ENCODE measurements at places on chromosomes 11 and 22.
A peak's percentile ranks its signal among the peaks of the same experiment; 100 is the strongest.

GRCh38 chr22:46102752-46103151, 47.6 kb upstream of the PPARA start:
- DNase-seq = no peak

DNA sequence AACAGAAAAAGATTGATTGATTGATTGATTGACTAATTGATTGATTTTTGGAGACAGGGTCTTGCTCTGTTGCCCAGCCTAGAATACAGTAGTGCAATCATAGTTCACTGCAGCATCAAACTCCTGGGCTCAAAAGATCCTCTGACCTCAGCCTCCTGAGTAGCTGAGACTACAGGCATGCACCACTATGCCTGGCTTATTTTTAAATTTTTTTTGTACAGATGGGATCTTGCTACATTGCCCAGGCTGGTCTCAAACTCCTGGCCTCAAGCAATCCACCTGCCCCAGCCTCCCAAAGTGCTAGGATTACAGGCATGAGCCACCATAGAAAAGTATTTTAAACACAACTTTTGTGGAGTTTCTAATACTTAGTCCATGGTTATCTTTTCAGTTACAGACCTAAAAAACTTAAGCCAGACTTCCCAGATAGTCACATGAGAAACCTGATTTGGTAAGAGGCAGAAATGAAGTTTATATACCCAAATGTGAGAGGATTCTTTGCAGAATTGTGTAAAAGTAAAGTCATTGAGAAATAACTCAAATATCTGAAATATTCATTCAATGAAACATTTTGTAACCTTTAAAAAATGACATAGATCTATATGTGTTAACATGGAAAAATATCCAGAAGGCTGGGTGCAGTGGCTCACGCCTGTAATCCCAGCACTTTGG, 186.5 kb downstream of the SWAP70 start:
- no peak for DNase-seq

DNA sequence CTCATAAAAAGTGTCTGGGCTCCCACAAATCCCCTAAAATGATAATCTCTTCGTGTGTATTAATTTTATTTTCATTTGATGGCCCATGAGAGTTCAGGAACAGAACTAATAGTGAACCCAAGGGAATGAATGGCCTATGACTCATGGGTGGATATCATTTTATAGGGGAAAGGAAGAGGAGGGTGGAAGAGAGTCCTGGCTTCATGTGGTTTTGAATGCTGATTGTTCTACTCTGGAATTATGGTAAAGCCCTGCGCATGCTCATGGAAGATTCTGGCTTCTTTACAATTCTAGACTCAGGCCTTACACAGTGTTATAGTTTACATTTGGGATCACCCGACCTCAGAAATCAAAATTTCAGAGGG, 35.2 kb downstream of the MAML2 start:
- no peak for DNase-seq

GRCh38 chr22:19103880-19104821, 18.1 kb downstream of the DGCR2 start:
- DNase-seq = no peak

- DNase-seq = no peak
These were observed 6.3 kb downstream of the DEAF1 start for GRCh38 chr11:688681-689080.

GRCh38 chr11:113332023-113332422, 17.6 kb downstream of the TTC12 start:
- DNase-seq = no peak

DNA sequence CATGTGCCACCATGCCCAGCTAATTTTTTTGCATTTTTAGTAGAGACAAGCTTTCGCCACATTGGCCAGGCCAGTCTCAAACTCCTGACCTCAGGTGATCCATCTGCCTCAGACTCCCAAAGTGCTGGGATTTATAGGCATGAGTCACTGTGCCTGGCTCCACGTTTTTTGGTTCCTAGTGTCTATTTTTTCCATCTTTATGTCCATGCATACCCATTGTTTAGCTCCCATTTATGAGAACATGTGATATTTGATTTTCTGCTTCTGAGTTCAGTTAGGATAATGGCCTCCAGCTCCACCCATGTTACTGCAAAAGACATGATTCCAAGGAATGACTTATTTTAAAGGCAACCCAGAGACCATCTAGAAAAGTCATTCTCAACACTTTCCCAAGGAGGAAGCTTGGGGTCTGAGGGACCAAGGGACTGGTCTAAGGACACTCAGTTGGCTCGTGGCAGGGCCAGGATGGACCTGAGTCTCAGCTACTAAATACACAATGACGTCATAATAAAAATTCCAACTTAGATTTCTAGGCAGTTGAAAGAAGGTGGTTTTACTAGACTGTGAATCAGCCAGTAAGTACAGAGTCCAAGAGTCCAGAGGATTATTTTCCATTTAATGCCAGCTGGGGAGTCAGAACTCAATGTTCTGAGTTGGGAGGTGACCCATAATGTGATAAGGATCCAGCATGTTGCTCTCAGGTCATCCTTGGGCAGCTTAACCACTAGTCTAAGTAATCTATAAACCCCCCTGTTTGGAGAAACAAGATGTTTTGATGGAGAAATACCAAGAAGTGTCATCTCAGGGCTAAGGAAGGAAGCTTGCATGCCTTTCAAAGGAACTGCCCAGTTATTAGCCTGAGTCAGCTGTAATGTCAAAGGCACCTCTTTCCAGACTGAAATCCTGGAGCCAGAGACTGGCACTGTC, 39.4 kb downstream of the ABTB2 start:
- no peak for DNase-seq

DNA sequence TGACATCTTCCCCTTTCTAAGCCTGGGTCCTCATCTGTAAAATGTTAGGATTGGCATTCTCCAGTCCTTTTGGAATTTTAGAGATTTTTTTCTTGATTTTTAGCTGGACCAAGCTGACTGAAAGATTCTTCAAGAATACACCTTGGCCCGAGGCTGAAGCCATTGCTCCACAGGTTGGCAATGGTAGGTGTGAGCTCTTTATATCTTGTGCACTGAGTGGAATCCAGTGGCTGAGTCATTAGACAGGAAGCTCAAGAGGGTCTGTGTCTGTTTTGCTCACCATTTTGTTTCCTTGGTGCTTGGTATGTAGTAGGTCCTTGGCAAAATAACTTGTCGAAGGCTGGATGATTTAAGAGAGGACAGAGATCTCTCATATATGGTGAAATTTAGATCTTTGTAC, 6.2 kb downstream of the EIF3L start:
- no peak for DNase-seq

DNA sequence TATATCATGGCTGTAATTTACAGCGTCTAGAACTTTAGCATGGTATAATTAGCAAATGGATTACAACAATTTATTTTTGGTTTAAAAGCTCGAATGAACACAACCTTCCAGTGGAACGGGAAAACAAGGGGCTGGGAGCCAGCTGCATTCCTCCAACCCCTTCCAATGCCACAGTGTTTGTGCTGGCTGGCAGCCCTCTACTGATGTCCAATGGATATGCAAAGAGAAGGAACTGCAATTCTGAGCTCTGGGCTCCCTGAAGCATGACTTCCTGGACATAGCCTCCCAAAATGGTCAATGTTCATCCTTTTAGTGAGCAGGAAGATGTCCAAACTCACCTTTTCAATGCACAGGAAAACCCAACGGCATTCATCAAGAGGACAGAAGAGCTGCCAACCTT, 288.3 kb downstream of the TENM4 start:
- no peak for DNase-seq

GRCh38 chr11:13378316-13378715, 84.7 kb downstream of the BTBD10 start:
- no peak for DNase-seq

DNA sequence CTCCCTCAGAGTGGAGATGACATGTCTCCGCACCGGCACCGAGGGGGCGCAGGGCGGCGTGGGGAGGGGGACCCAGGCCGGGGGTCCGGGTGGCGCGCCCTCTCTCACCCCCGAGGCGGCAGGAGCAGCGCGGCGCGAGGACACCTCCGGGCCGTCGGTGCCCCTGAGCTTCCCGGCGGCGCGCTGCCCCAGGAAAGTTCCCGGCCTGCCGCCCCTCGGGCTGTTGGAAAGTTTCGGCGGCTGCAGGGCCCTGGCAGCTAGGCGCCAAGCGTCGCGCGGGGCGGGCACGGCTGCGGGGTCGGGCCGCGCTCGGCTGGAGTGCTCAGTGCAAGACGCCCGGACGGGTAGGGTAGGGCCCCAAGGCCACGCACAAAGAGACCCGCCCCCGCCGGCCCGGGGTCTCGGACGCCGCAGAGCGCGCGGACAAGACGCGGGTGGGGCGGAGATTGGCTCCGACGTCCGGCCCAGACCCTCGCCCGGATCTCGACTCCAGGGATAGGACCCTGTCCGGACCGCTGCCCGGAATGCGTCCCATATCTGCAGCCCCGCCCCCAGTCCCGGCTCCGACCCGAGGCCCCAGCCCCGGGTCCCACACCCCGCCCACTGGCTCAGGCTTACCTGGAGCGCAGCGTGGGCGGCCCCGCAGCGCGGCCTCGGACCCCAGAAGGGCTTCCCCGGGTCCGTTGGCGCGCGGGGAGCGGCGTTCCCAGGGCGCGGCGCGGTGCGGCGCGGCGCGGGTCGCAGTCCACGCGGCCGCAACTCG, 471 bp downstream of the ARVCF start:
- no peak for DNase-seq

DNA sequence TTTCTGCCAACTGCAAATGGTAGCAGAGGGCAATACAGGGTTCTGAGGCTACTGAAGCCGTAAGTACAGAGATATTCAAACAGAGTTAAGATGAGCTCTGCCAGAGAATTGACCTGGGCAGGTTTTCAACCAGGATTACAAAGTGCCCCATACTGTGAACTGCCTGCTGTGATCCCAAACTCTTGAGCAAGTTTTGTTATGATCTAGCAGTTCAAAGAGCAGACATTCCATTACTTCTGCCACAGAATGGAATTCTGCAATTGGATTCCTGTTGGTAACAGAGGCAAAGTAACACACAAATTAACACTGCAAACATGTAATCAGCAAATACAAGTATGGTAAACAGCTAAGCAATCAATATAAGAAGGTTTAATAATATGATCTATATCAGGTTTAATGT, 31.2 kb downstream of the ALG9 start:
- DNase-seq = no peak

DNA sequence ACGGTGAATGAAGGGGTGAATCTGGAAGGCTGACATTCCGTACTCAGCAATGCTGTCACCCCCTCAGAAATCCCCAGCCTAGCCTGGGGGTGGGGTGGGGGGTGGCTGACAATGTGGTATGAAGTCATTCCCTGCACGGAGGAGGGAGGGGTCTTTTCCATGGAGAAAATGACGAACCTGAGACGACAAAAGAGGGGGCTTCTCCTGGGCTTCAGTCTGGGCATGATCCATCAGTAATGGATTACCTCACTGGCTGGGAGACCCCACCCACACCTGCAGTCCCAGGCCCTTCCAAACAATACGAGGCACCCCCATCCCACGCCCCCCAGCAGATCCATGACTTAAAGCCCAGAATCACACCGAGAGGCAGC, 1.0 kb downstream of the KIAA0930 start:
- no peak for DNase-seq

GRCh38 chr22:45240104-45240809, 437 bp downstream of the KIAA0930 start:
- no peak for DNase-seq

DNA sequence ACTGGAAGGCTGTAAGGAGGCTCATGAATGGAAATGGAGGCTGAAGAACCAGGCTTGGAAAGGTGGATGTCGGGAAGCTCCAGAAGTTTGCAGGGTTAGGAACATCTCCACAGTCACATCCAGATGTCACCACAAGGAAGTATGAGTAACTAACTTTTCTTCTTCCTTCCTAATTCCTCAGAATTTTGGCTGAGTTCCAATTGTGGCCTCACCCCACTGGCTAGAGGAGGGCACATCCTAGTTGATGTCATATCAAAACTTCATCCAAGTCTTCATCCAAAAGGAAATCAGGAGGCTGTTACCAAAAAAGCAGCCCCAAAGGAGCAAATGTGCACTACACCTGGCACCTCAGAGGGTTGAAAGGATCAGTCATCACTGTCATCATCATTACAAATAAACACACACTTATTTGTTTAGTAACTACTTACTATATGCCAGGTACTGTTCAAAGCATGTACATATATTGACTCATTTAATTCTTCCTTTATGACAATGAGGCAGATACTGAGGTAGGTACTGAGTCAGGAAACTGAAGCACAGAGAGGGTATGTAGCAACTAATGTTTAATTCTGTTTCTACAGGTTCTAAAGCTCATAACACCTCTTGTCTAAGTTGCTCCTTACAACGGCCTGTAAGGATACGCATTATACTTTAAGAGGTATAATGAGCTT, 7.3 kb upstream of the PTPN5 start:
- no peak for DNase-seq

GRCh38 chr11:44036811-44037657, 10.7 kb upstream of the ACCSL start:
- peak; percentile 76 for DNase-seq

DNA sequence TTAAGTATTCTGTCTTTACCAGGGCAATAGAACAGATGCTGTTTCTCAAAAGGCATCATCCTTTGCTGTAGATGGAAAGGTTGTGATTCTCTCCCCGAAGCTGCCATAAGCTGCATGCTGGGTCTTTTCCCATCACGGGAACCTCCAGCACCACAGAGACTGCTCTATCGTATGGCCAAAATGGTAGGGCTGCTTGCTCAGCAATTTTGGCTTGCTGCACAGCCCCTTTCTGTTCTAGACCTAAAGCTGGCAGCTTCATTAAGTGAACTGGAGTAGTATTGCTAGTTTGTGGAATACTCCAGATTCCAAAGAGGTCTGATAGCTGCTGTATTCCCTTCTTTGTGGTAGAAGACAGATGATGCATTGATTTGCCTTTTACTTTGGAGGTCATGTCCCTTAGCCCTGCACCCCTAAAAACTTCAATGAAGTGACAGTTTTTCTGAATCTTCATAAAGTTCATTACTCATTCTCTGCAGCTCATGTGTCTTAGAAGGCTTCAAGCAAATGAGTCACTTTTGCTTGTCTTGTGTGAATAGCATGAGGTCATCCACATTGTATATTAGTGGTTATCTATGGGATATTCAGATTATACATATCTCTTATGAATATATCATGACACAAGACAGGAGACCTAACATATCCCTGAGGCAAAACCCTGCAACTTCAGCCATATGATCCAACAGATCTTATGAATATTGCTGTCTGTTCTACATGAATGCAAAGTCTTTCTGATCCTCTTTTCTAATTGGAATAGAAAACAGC, 245.3 kb downstream of the FAM76B start:
- no peak for DNase-seq

DNA sequence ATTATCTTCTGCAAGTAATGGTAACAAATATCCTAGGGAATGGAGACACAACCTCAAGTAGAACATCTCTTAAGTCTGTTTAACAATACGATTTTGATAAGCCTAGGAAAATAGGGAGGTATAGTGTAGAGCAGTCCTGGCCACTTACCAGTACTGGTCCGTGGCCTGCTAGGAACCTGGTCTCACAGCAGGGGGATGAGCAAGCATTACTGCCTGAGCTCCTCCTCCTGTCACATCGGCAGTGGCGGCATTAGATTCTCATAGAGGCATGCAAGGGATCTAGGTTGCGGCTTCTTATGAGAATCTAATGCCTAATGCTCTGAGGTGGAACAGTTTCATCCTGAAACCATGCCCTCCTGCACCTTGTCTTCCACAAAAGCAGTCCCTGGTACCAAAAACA, 4.4 kb downstream of the OR51V1 start:
- no peak for DNase-seq

- no peak for DNase-seq
These were observed 8.4 kb downstream of the MSANTD2 start for GRCh38 chr11:124791626-124792341.

Data from NCI-H2107 (cell line).